ENCODE measurements at places on chromosomes 11 and 22.

GRCh38 chr11:64741375-64742086 lies 2.4 kb downstream of the RASGRP2 start:
- DNase-seq, result no peak

- DNase-seq, result peak; percentile 86
Measured at GRCh38 chr22:39920134-39920743, 19.4 kb downstream of the GRAP2 start.

DNA sequence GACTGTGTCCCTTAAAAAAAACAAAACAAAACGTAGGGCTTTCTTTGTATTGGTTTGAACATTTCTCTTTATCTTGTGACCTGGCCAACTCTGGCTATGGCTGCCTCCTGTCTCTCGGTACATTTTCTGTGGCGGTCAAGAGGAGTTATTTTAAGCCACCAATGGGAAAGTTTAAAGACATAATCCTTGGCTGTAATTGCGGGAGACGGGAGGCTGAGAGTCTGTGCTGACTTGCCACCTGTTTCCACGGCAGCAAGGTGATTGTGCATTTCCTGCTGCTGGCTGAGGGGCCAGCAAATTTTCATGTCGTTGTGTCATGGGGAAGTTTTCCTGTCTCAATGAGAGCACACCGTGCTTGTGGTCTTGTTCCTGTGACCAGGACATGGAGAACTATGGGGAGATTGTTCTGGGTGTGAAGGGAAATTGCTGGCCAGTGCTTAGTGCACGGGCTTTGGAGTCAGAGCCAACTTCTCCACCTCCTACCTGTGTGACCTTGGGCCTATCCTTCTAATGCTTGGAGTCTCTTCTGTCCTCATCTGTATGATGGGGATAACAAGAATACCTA lies 11.0 kb downstream of the PTPRJ start:
- DNase-seq, result no peak

DNA sequence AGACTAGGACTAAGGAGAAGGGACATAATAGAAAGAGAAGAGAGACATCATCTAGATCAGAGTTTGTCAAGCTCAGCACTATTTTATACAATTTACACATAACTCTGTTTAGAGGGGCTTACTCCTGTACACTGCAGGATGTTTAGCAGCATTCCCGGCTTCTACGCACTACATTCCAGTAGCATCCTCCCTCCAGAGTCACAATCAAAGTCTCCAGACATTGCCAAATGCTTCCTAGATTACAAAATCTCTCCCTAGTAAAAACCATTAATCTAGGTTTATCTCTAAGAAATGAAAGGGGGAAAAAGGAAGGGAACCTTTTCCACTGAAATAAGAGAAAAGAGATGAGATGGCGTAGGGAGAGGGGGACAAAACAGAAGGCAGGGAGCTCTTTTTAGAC lies 4.0 kb downstream of the USP28 start:
- no peak for DNase-seq

DNA sequence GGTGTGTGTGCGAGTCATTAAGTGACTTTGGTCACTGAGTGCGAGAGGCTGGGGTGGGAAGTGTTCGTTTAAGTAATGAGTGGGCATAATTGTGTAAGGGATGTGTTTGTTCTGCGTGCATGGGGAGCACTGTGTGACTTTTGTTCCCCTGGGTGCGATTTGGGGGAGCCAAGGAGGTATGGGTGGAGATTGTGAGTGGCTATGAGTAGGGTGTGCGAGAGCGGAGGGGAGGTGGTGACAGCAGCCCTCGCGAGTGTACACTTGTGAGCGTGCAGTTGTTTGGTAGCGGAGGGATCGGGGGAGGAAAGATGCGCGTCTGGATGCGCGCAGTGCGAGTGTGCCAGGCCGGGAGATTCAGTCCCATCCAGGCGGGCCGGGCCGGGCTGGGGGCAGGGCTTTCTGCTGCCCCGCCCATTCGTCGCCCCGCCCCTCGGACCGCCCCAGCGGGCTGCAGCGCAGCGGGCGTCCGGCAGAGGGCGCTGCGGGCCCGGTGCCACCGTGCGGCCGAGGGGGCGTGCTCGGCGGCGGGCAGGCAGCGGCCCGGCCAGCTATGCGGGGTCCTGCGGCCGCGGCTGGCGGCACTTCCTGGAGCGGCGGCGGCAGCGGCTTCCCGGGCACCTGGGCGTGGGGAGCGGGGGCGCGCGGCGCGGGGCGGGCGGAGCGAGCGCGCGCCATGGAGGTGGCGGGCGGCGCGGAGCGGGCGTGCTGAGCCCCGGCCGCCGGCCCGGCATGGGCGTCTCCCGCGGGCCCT lies at the start of gene DGKZ:
Gene DGKZ, plus strand, starts transcription at position 578 of the 751 bp plus-strand sequence. CDS start 197 bp downstream, outside the sequence.
- DNase-seq, result peak; percentile 98

- no peak for DNase-seq
Measured at GRCh38 chr22:17400305-17400704, 31.0 kb downstream of the CECR2 start.

DNA sequence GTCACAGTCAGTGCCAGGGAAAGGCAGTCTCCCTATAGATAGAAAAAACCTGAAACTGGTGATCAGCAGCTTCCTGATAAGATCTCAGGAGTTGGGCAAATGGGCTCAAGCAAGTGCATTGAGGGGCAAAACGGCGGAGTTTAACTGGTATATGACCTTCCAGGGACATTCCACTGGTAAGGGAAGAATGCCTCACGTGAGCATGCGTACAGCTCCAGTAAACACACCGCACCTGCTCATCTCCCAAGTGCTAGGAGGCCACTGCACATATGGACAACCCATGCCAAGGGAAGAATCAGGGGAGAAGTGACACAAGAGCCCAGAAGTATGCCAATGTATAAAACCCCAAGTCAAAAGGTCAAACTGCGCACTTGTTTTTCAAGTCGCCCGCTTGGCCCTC lies 11.6 kb downstream of the HEPHL1 start:
- peak; percentile 35 for DNase-seq

- no peak for DNase-seq
Measured at GRCh38 chr11:119891055-119891768, 162.2 kb upstream of the NECTIN1 start.

DNA sequence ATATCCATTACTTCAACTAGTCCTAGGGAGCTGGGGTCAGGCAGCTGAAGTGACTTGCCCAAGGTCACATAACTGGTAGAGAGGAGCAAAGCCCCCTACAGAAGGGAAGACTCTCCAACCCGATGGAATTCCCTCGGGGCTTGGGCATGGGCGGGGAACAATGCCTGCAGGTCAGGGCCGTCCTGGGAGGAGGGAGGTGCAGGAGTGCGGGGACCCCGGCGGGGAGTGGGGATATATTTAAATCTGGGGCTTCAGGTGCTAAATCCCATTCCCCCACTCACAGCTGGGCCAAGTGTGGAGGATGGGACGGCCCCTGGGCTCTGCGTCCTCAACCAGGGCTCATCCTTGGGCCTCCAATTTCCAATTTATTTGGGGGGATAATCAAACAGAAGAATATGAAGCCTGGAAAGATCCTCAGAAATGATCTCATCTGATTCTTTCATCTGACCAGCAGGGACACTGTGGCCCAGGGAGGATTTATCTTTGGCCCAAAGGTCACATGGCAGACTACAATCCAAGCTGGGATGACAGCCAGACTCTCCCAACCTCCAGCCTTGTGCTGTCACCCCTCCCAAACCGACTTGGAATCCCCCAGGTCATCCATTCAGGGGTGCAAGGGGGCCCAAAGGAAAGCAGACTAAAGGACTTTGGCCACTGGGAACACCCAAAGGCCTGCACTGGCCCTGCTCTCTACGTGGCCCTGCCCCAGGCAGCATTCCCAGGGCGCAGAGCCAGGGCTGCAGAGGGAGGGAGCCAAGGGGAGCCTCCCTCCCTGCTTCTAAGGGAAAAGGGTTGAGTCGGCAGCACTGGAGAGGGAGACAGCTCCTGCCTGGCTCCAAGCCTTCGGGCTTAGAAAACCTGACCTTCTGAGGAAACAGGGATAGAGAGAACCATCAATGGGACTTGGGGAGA lies 8.7 kb upstream of the C1QTNF6 start:
- DNase-seq, result no peak

DNA sequence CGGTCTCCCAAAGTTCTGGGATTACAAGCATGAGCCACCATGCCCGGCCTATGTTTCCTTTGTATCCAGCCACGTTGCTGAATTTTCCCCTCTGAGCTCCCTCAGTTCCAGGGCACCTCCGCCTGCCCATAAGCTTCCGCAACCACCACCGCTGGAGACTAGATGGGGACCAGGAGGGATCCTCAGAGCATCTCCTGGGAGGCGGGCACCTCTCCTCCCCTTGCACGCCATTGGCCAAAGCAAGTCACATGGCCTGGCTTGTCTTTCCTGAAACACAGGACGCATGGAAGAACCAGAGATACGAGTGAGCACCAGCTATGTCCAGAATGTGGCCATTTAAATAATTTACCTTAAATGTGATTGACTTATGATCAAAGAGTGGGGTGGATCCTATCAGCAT lies 388.3 kb downstream of the BRD1 start:
- DNase-seq, result no peak

DNA sequence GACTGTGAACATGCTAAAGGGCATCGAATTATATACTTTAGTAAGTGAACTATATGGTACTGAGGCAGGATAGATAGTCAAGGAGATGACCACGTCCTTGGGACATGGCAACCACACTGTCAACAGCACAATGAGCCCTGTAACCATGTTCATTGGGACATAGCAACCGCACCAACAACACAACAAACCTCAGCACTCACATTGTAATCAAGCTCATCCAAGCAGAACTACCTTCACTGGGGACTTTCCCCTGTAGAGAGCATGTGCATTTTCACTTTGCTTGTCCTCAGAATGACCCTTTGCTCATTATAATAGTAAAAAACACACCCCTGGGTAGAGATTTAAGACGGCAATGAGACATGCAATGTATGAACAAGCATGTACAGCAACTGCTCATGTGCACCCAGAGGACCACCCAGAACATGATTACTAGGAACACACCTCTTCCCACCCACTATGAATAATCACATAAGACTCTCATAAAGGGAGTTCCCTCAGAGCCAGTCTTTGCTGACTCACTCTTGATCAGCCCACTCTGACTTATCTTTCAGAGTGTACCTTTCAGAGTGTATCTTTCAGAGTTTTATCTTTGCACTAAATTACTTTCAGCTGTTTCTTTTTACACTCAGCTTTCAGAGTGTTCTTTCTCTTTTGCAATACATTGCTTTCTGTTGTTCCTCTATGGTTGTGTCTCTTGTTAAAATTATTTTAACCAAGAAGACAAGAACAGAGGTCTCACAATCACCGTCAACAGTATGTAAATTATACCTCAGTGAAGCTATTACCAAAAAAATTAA lies 4.1 kb upstream of the PLAAT2 start:
- DNase-seq, result peak; percentile 93

DNA sequence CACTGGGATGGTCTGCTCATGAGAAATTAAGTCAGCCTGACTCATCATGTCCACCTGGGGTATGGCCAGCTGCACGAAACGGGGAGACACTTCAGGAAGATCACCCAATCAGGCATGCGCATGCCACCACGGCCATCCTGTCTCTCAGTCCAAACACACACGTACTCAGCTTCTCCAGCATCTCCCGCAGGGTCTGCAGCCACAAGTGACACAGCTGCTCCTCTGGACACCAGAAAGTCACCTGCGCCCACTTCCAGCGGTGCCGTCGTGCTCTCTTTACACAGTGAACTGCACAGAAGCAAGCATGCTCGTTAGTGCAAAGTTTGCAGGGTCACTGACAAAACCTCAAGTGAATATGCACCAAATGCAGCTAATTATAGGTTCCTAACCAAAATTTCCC lies 18.1 kb downstream of the CERK start:
- no peak for DNase-seq
